ENCODE measurements at places on chromosomes 6 and 20.

GRCh38 chr6:137625808-137626207 is 131.6 kb upstream of the OLIG3 start:
- no peak for DNase-seq

DNA sequence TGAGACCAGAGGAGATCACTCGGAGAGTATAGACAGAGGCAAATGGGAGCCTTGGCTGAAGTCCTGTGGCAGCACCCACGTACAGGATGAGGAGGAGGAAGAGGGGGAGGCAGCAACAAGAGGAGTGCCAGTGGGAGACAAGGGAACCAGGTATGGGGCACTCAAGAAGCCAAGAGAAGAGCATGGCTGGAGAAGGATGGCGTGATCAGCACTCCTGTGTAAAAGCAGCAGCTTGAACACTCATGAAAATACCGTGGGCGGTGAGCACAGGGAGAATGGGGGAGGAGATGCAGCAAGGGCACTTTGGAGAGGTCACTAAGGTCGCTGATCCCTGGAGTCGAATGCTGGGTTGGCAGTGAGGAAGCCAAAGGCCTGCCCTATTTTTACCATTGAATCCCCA is 51.2 kb upstream of the PRND start:
- no peak for DNase-seq

DNA sequence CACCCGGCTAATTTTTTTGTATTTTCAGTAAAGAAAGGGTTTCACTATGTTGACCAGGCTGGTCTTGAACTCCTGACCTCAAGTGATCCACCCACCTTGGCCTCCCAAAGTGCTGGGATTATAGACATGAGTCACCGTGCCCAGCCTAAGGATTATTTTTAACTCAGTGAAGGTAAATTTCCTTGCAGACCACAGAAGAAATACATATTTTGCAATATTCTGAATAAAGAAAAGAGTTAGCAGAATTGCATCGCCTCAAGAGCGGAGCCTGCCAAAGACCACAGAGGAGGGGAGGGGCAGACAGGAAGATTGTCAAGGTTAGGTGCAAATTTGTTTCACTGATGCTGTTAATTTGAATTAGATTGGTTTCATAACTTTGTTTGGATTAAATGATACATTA is 47.4 kb downstream of the SOD2 start:
- DNase-seq, result no peak

- no peak for DNase-seq
These were observed 1.7 kb downstream of the SLC22A23 start for GRCh38 chr6:3455147-3455568.

DNA sequence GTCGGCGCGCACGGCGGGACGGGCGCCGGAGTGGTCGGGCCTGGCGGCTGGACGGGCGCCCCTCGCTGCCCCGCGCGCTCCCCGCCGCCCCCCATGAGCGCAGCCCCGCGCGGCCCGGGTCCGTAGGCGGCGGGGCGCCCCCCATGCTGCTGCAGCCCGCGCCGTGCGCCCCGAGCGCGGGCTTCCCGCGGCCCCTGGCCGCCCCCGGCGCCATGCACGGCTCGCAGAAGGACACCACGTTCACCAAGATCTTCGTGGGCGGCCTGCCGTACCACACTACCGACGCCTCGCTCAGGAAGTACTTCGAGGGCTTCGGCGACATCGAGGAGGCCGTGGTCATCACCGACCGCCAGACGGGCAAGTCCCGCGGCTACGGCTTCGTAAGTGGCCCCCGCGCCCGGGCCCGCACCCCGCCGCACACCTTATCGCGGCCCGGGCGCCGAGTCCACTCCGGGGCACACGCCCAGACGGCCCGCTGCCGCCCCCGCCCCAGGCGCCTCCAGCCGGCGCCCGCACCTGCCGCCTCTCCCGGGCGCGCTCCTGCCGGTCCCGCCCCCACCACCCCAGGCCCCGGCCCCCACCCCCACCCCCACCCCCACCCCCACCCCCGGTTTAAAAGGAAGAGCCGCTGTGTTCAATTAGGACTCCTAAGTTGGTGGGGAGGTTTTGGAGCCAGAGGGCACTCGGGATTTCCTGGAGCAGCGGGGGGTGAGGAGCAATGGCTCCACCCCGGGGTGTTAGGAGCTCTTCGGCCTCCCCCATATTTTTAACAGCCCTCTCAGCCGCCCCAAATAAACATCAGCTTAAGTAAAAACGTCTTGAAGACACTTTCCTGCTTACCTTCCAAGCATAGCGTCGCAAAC is 474 bp downstream of the RBM38 start:
- peak; percentile 33 for DNase-seq

DNA sequence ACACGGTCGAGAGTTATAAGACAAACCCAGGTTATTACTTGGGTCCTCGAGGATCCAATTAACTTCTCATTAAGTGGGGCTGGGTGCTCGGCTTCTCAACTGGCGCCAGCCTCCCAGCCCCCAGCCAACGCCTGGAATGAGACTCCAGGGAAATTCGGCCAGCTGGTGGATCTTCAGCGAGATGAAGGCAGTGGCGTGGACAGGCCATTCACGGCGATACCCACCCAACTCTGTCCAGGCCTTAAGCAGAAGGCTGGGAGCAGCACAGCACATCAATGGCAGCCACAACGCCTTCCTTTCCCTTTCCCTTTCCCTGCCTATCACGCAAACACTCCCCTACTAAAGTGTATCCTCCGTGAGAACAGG is 868 bp downstream of the METTL24 start:
- no peak for DNase-seq

- no peak for DNase-seq
These were observed 75.0 kb downstream of the CEP57L1 start for GRCh38 chr6:109170333-109170732.

DNA sequence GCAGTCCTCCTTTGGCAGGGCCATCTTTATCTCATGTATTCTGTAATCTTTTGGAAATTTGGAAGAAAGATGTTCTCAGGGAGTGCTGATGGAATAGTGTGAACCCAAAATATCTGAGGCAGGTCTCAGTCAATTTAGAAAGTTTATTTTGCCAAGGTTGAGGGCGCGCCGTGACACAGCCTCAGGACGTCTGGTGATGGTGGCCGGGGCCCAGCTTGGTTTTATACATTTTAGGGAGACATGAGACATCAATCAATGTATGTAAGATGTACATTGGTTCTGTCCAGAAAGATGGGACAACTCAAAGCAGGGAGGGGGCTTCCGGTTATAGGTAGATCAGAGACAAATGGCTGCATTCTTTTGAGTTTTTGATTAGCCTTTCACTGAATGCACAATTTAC is 89.8 kb downstream of the ERMARD start:
- DNase-seq, result no peak

DNA sequence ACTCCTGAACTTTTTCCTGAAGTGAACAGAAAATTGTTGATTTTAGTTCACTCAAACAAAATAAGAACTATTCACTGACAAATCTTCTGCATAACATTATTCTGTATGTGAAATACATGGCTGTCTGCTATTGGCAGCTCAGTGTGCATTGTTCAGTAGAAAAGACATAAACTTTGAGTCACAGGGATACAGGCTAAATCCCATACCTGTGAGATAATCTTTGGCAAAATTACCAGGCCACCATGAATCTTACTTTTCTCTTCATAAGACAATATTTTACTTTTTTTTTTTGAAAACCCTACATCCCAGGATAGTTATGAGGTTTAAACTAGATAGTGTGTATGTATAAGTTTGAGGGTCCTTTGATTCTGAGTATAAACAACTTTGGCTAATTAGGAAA is 224.8 kb downstream of the GRM1 start:
- no peak for DNase-seq

GRCh38 chr6:91523511-91523910 is 936.6 kb upstream of the MAP3K7 start:
- no peak for DNase-seq

DNA sequence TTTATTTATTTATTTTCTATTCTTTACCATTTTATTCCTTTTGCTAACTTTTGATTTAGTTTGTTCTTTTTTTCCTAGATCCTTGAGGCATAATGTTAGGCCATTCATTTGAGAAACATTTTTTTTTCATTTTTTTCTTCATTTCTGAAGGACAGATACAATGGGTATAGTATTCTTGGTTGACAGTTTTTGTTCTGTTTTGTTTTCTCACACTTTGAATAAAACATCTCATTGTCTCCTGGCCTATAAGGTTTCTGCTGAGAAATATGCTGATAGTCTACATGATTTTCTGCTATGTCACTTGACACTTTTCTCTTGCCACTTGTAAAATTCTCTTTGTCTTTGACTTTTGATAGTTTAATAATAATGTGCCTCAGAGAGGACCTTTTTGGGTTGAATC is 294.6 kb upstream of the EPHA7 start:
- DNase-seq, result no peak

DNA sequence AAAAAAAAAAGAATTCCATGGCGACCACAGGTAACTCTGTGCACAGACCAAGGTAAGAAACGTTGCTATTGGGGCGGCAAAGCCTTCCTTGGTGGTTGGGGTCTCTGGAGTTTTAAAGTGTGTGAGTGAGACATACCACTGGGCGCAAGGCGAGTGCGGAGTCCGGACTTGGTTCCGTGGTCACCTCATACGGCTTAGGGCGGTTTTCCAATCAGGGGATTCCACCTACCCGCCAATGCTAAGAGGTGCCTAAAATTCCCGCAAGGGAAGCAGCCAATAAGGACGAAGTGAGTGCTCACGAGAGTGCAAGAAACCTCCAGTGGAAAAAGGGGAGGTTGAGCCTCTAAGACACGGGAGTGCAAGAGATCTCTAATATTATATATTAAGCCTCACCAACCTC is 68.6 kb upstream of the PRSS16 start:
- peak; percentile 63 for DNase-seq

GRCh38 chr6:56403745-56404144 is 156.4 kb upstream of the COL21A1 start:
- no peak for DNase-seq

DNA sequence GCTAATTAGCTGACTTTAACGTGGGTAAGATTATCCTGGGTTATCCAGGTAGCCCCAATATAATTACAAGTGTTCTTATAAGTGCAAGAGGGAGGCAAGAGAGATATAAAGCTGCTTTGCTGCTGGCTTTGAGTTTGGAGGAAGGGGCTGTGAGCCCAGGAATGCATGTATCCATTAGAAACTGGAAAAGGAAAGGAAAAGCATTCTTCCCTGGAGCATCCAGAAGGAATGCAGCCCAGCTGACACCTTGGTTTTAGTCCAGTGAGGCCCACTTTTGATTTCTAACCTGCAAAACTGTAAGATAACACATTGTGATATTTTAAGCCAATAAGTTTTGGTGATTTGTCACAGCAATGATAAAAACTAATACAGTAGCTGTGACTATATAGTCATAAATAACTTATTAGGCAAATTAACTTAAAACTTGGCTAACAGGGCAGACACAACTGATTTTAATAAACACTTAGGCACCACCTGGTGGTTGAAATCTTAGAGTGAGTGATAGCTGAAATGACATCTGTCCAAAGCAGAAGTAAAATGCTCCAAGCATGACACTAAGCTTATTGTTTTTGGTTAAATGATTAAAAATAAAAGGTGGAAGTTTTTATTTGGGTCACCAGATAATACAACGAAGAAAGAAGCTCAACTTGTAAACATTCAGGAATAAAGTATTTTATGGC is 35.6 kb downstream of the ADGRF4 start:
- DNase-seq, result peak; percentile 60

GRCh38 chr20:49699200-49699992 is 14.3 kb downstream of the B4GALT5 start:
- DNase-seq, result peak; percentile 30

- DNase-seq, result no peak
These were observed 52.7 kb downstream of the GNAS start for GRCh38 chr20:58905236-58905635.

DNA sequence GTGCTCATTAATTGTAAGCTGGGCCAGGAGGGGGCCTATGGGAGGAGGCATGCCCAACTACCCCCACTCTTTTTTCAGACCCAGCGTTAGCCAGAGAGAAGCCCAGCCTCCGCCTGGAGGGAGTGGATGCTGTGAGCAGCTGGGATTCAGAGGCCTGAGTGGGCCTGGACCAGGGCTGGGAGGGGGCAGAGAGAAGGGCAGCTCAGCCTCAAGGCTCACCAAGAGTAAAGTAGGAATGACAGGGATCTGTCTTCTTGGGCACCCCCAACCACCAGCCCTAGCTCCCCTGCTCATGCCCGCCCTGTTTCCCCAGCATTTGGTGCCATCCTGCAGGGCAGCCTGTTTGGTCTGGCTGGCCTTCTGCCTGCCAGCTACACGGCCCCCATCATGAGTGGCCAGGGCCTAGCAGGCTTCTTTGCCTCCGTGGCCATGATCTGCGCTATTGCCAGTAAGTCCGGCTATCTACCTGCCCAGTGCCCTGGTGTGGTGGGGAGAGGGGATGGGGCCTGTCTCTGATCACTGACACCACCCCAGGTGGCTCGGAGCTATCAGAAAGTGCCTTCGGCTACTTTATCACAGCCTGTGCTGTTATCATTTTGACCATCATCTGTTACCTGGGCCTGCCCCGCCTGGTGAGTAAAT is 6.8 kb downstream of the SLC29A1 start:
- no peak for DNase-seq

DNA sequence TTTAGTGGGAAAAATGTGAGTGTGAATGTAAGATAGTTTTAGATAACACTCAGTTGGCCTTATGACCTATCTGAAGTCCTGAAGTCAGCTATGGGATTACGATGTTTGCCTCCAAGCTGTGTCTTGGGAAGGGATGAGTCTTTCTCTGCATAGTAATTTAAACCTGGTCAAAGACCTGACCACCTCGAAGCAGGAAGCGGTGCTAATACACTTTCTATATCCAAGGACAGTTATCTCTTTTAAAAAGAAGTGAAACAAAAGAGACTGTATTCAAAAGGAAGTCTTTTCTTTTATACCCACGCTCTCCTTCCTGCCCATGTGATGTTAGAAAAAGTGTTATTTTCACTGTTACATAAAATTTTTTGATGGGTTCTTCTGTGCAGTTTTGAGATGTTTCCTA is 94.9 kb downstream of the JARID2 start:
- no peak for DNase-seq

DNA sequence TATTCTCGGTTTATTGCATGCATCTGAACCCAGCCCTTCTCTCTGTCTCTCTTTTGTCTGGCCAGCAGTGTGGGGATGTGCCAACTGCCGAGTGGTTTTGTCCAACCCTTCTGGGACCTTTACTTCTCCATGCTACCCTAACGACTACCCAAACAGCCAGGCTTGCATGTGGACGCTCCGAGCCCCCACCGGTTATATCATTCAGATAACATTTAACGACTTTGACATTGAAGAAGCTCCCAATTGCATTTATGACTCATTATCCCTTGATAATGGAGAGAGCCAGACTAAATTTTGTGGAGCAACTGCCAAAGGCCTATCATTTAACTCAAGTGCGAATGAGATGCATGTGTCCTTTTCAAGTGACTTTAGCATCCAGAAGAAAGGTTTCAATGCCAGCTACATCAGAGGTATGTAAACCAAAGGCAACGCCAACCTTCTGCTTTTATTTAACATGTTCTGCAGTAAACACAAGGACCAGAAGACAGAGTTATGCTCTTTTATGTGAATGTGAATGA is 65.8 kb downstream of the ADGRG6 start:
- DNase-seq, result no peak

DNA sequence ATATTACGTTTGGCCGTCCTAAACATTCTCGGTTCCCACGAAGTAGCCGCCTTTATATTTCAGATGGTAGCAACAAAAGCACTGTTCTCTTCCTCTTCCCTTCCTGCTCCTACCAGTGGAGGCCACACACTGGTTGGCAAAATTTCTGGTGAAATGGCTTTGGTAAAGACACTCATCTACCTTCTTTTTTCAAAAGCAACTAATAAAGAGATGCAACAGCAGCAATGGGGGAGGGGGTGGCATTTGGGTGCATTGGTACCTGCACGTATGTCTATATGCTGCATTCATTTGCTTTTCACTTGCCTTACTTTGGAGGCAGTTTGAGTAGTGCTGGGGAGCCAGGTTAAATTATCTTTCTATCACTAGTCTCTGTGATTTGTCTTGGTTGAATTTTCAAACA is 6.0 kb downstream of the POU3F2 start:
- DNase-seq, result no peak

- DNase-seq, result no peak
These were observed 3.5 kb downstream of the TBPL1 start for GRCh38 chr6:133956416-133957049.
